Activated CD4-positive, alpha-beta T cell treated with anti-CD3 and anti-CD28 coated beads for 36 hours (primary cell): ENCODE measurements at places on chromosomes 11 and 22. TPM values are rescaled to one million over a fixed set of nuclear protein-coding genes. Genes with fewer than 3 reads are reported as not detected.

Gene NEFH
- 2.7 TPM for total RNA-seq

Gene CD3E
- 530 TPM for total RNA-seq

GRCh38 chr22:24161909-24162308, 19.4 kb upstream of the SUSD2 start:
- H3K4me1 ChIP-seq = peaks cover 21% of the 10 kb centered on the region
- H3K36me3 ChIP-seq = peaks cover 8% of the 10 kb centered on the region
- DNase-seq = no peak
- peak overlapping the region; percentile 19 for H3K27ac ChIP-seq

GRCh38 chr11:63510360-63511047, 4.6 kb downstream of the LGALS12 start:
- DNase-seq = no peak
- no peak overlapping the region for H3K4me3 ChIP-seq
- no peak overlapping the region for H3K27ac ChIP-seq
- H3K27me3 ChIP-seq = no peaks in the 10 kb centered on the region
- no peaks in the 10 kb centered on the region for H3K36me3 ChIP-seq

- H3K4me1 ChIP-seq = peaks cover 74% of the 10 kb centered on the region
- peak overlapping the region; percentile 96 for H3K27ac ChIP-seq
- H3K27me3 ChIP-seq = no peaks in the 10 kb centered on the region
- peak overlapping the region; percentile 92 for H3K4me3 ChIP-seq
Observed at GRCh38 chr22:26673486-26673885, 16.1 kb downstream of the MIAT start.

DNA sequence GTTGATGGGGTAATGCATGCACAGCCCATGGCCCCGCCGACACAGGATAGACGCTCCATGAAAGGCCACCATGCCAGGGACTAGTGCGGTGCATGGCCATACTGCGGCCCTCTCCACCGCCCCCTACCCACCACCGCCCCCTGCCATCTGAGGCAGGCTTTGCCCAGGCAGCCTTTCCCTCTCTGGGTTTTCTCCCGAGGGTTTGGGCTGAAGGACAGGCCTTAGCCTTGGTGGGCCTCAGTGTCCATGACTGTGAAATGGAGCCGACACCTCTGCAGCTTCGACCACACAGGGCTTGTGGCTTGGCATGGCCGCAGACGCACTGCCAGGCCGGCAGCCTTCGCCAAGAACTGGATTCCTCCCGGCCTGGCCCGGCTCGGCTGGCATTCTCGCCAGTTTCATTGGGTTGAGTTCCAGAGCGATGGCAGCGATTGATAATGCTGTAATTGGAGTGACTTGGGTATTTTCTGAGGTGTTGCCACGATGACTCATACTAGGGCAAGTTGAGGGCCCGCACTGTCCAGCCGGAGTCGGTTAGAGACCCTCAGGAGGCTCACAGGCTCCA, 111.3 kb downstream of the WNT7B start:
- peaks cover 10% of the 10 kb centered on the region for H3K4me1 ChIP-seq
- H3K36me3 ChIP-seq = peaks cover 2% of the 10 kb centered on the region
- peaks cover 36% of the 10 kb centered on the region for H3K27me3 ChIP-seq
- H3K4me3 ChIP-seq = no peak overlapping the region
- no peak for DNase-seq

DNA sequence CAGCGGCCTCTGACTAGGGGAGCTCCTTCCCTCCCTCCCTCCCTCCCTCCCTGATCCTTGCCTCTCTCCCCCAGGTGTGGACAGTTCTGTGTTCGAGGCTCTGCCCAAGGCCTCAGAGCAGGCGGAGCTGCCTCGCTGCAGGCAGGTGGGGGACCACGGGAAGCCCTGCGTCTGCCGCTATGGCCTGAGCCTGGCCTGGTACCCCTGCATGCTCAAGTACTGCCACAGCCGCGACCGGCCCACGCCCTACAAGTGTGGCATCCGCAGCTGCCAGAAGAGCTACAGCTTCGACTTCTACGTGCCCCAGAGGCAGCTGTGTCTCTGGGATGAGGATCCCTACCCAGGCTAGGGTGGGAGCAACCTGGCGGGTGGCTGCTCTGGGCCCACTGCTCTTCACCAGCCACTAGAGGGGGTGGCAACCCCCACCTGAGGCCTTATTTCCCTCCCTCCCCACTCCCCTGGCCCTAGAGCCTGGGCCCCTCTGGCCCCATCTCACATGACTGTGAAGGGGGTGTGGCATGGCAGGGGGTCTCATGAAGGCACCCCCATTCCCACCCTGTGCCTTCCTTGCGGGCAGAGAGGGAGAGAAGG, 11.1 kb upstream of the POU2F3 start:
- H3K36me3 ChIP-seq = no peaks in the 10 kb centered on the region
- H3K4me1 ChIP-seq = peaks cover 3% of the 10 kb centered on the region
- DNase-seq = no peak
- H3K4me3 ChIP-seq = no peak overlapping the region
- no peak overlapping the region for H3K27ac ChIP-seq
- H3K27me3 ChIP-seq = peaks cover 5% of the 10 kb centered on the region

- H3K27ac ChIP-seq = no peak overlapping the region
- H3K4me3 ChIP-seq = no peak overlapping the region
- no peaks in the 10 kb centered on the region for H3K36me3 ChIP-seq
- H3K4me1 ChIP-seq = peaks cover 12% of the 10 kb centered on the region
Observed at GRCh38 chr11:59225017-59225416, 12.3 kb upstream of the MPEG1 start.

DNA sequence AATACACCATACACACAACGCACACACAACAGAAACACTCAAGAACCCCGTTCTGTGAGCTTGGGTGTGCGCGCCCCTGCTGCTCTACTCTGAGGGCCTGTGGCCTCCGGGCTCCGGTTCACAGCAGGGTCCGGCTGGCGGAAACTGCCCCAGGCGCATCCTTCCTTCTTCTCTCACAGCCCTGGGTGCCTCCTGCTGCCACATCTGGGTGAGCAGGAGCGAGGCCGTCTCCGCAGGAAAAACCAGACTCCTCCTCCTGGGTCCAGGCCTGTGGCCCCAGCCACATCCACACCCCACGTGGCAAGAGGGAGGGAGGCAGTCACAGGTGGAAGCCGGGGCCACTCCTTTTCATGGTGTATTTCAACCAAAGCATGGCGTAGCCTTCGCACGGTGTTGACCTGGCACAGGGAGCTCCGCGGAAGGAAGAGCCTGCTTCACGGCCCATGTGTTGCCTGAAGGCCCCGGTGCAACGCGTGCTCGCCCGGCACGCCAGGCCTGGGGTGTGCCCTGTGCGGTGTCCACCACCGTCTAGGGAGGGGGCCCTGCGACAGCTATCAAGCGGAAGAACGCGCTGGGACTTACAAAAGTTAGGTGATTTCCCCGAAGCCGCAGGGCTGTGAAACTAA, 1502.7 kb downstream of the TBC1D22A start:
- no peaks in the 10 kb centered on the region for H3K4me1 ChIP-seq
- peaks cover 6% of the 10 kb centered on the region for H3K27me3 ChIP-seq
- H3K36me3 ChIP-seq = no peaks in the 10 kb centered on the region

- peaks cover 10% of the 10 kb centered on the region for H3K4me1 ChIP-seq
- H3K27me3 ChIP-seq = peaks cover 44% of the 10 kb centered on the region
- no peak overlapping the region for H3K27ac ChIP-seq
- no peak for DNase-seq
- no peak overlapping the region for H3K4me3 ChIP-seq
Observed at GRCh38 chr22:24950272-24950902, 2.1 kb upstream of the KIAA1671 start.

Gene DEFB131B
- not detected for total RNA-seq

- peak; percentile 27 for DNase-seq
- no peaks in the 10 kb centered on the region for H3K36me3 ChIP-seq
- H3K4me3 ChIP-seq = no peak overlapping the region
- peaks cover 9% of the 10 kb centered on the region for H3K4me1 ChIP-seq
- no peaks in the 10 kb centered on the region for H3K27me3 ChIP-seq
Observed at GRCh38 chr11:75174781-75175370, 24.0 kb downstream of the SLCO2B1 start.

Gene EIF3F
- total RNA-seq = 289 TPM

Gene KCNE3
- not detected for total RNA-seq

- H3K36me3 ChIP-seq = no peaks in the 10 kb centered on the region
- DNase-seq = peak; percentile 3
- no peak overlapping the region for H3K27ac ChIP-seq
- no peaks in the 10 kb centered on the region for H3K27me3 ChIP-seq
- no peak overlapping the region for H3K4me3 ChIP-seq
Observed at GRCh38 chr11:2579315-2580060, 120.3 kb downstream of the KCNQ1OT1 start.

Gene NRGN
- 18.1 TPM for total RNA-seq

GRCh38 chr11:1510928-1511327, 24.3 kb upstream of the MOB2 start:
- no peaks in the 10 kb centered on the region for H3K36me3 ChIP-seq
- H3K27me3 ChIP-seq = no peaks in the 10 kb centered on the region
- no peak for DNase-seq
- H3K4me3 ChIP-seq = no peak overlapping the region
- H3K4me1 ChIP-seq = peaks cover 39% of the 10 kb centered on the region

- no peak overlapping the region for H3K27ac ChIP-seq
- peak; percentile 24 for DNase-seq
- peaks cover 17% of the 10 kb centered on the region for H3K4me1 ChIP-seq
- no peak overlapping the region for H3K4me3 ChIP-seq
Observed at GRCh38 chr11:95346265-95346664, 115.3 kb upstream of the SESN3 start.

DNA sequence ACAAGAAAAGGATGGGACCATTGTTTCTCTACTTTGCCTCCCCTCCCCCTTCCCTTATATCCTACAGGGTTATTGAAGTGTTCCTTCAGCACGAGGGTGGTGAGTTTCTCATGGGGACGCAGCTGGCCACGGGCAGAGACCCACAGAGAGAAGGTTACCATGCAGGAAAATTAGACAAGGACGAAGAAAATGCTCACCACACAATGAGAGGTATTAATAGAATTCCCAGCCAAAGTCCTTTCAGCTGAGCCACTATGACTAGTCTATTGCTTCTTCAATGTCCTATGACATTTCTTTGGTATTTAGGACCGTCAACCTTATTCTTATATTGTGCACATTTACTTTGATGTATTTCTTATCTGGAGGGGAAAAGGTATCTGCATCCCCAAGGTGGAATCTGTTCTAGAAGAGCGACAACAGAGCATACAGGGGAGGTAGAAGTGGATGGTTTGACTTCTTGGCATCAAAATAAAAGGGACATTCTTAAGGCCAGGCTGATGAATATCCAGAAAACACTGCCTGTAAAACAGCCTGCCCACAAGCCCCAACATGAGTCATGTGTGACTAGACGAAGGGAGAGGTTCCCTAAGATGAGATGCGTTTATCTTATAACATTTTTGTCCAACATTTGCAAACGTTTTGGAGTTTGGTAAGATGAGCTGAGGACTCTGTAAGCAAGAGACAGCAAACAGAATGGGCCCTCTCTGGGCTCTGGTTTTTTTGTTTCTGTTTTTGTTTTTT, 209.8 kb upstream of the NARS2 start:
- H3K27me3 ChIP-seq = peaks cover 7% of the 10 kb centered on the region
- H3K4me3 ChIP-seq = no peak overlapping the region
- H3K27ac ChIP-seq = no peak overlapping the region
- no peak for DNase-seq

DNA sequence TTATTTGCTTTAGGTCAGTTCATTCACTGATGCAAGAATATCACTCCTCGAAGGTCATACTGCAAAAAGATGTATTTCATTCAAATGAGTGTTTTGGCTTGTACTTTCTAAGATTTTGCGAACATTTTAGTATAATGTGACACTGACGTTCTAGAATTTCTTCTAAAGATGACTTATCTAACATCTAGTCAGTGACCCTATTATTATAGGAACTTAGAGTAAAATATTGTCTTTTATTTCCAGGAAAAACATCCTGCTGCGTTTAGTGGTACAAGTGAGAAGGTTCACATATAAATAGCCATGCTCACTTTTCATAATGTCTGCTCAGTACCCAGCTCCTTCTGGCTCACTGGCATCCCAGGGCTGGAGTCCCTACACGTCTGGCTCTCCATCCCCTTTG, at the start of gene OR52M1:
Gene OR52M1 (plus strand): TSS at position 301 of the 400 bp plus-strand sequence. CDS start 0 bp downstream, at position 301.
- peaks cover 2% of the 10 kb centered on the region for H3K27me3 ChIP-seq
- H3K4me1 ChIP-seq = no peaks in the 10 kb centered on the region
- H3K27ac ChIP-seq = no peak within 1 kb of the TSS

DNA sequence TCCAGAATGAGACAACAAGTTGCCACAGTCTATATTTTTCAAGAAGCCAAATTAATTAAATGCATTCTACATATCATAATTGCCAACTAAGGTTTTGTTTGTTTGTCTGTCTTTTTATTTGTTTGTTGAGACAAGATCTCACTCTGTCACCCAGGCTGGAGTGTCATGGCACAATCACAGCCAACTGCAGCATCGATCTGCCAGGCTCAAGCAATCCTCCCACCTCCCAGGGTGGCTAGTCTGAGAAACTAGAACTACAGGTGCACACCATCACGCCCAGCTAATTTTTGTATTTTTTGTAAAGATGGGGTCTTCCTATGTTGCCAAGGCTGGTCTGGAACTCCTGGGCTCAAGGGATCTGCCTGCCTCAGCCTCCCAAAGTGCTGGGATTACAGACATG, 140.0 kb downstream of the LRRC4C start:
- no peaks in the 10 kb centered on the region for H3K27me3 ChIP-seq
- no peak for DNase-seq
- no peaks in the 10 kb centered on the region for H3K36me3 ChIP-seq
- H3K27ac ChIP-seq = no peak overlapping the region

DNA sequence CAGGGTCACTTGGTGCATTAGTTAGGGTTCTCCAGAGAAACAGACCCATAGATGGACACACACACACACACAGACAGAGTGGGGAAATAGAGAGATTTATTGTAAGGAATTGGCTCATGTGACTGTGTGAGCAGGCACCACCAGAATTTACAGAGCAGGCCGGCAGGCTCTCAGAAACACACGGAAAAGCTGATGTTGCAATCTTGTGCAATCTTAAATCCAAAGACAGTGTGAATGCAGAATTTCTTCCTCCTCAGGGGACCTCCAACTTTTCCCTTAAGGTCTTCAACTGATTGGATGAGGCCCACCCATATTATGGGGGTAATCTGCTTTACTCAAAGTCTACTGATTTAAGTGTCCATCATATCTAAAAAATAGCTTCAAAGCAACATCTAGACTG, 49.8 kb downstream of the APIP start:
- H3K27me3 ChIP-seq = no peaks in the 10 kb centered on the region
- no peak overlapping the region for H3K27ac ChIP-seq
- no peaks in the 10 kb centered on the region for H3K36me3 ChIP-seq
- no peak overlapping the region for H3K4me3 ChIP-seq
